ENCODE measurements at places on chromosomes 5 and 9.

- no peak for DNase-seq
Measured at GRCh38 chr5:146796911-146797310, 81.6 kb downstream of the PPP2R2B start.

- no peak for DNase-seq
Measured at GRCh38 chr5:59342181-59342580, 551.3 kb downstream of the PDE4D start.

GRCh38 chr5:40603378-40603777 lies 76.3 kb upstream of the PTGER4 start:
- DNase-seq, result no peak

GRCh38 chr5:159971038-159971437 lies 37.9 kb upstream of the TTC1 start:
- no peak for DNase-seq

GRCh38 chr9:131610231-131610761 lies 65.0 kb downstream of the PRRT1B start:
- DNase-seq, result no peak

- DNase-seq, result peak; percentile 78
Measured at GRCh38 chr5:38453506-38453905, 102.9 kb downstream of the LIFR start.

GRCh38 chr9:87878989-87879511 lies 3.6 kb upstream of the SPATA31E1 start:
- no peak for DNase-seq

DNA sequence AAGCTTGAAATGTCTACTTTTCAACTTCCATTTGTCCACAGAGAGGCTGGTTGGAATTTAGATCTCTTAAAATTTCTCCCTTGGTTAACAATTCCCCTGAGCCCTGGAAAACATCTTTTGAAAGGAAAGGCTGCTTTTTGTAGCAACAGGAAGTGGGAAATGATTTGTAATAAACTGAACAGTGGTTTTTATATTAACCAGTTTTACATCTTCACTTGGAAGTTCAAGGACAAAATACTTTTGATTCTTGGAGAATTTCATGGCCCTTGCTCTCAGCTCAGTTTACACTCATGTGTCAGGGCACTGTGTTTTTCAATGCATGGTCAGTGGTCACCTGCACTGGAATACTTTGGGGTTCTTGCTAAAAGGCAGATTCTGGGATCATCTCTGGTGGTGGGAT lies 9.9 kb downstream of the MLANA start:
- no peak for DNase-seq

GRCh38 chr5:131423056-131423455 lies 159.2 kb downstream of the CDC42SE2 start:
- no peak for DNase-seq

- DNase-seq, result no peak
Measured at GRCh38 chr5:96318569-96319110, 114.4 kb downstream of the PCSK1 start.

- DNase-seq, result no peak
Measured at GRCh38 chr5:12204761-12205160, 300.5 kb upstream of the CTNND2 start.

DNA sequence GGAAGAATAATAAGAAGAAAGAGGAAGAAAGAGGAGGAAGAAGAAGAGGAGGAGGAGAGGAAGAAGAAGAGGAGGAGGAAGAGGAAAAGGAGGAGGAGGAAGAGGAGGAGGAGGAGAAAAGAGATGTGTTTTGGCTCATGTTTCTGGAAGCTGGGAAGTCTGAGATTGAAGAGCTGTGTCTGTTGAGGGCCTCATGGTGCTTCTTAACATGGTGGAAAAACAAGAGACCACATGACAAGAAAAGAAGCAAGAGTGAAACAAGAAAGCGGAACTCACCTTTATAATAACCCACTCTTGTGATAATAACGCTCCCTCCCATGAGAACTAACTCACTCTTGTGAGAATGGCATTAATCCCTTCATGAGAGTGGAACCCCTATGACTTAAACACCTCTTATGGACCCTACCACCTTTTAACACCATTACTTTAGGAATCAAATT lies 36.1 kb upstream of the RANBP6 start:
- no peak for DNase-seq

- no peak for DNase-seq
Measured at GRCh38 chr5:78569441-78569840, 79.1 kb downstream of the LHFPL2 start.

- DNase-seq, result no peak
Measured at GRCh38 chr5:64269164-64269563, 103.5 kb downstream of the RNF180 start.

- no peak for DNase-seq
Measured at GRCh38 chr5:172918421-172919371, 40.5 kb upstream of the RPL26L1 start.

DNA sequence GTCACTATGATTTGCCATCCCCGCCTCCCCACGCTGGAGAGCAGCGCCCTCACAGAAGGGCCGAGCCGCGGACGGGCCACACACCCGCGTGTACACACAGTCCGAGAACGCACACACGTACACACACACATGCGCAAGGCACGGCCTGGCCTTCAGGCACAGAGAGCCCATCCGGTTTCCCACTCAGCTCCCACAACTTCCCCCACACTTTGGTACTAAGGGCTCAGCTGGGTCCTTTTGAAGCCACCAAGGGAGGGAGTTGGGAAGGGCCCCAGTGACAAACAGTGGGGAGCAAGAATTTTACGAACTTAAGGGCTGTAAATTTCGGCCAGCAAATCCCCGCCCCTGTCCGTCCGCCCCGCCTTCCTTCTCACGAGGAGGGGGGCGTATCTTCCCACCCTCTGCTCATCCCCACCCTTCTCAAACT lies 133.3 kb upstream of the HAND1 start:
- no peak for DNase-seq

DNA sequence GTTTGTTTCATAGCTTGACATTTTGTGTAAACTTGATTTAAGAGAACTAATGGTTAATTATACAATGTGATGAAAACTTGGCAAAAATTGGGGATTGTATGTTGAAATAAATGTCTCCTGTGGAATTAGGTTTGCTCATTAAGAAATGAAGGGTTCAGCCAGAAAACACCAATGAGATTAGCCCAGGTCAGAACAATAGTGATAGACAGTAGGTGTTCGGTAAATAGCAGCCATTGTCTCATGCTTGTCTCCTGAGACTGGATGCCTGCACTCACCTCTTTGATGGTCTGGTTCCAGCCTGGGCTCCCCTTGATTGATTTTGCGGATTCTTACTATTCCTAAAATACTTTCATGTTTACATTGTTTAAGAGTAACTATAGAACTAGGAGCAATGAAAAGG lies 135.5 kb downstream of the FBN2 start:
- no peak for DNase-seq

- no peak for DNase-seq
Measured at GRCh38 chr5:43256261-43256966, 56.8 kb downstream of the HMGCS1 start.

DNA sequence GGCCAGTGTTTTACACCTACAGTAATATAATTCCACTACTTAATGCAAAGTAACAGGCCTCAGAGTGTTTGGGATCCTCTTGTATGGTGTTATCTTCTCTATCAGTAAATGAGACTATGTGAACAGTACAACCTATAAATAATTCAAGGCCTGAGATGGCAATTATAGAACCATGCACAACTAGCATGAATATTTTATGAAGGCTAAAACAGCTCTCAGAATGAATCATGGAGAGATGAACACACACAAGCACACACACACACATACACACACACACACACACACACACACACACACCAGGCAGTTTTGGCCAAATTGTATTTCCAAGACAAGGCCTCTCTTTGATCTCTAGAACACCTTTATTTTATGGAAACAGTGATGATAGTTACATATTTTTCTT lies 224.9 kb downstream of the EBF1 start:
- no peak for DNase-seq

DNA sequence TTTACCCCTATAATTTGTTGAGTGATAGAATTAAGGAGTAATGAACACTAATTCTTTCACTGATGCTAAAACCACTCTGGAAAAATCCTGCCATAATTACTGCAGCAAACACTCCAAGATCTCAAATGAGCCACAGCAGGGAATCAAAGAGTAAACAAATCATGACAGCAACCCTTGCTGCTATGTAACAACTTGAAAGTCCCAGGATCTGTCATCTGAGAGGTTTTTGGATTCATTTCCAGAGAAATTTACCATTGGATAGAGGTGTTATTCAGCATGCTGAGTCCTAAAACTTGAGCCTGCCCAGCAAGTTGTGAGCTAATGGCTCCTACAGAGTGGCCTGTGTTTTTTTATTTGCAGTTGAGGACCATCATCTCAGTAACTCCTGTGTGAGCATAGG lies 59.2 kb downstream of the PRLR start:
- DNase-seq, result no peak

DNA sequence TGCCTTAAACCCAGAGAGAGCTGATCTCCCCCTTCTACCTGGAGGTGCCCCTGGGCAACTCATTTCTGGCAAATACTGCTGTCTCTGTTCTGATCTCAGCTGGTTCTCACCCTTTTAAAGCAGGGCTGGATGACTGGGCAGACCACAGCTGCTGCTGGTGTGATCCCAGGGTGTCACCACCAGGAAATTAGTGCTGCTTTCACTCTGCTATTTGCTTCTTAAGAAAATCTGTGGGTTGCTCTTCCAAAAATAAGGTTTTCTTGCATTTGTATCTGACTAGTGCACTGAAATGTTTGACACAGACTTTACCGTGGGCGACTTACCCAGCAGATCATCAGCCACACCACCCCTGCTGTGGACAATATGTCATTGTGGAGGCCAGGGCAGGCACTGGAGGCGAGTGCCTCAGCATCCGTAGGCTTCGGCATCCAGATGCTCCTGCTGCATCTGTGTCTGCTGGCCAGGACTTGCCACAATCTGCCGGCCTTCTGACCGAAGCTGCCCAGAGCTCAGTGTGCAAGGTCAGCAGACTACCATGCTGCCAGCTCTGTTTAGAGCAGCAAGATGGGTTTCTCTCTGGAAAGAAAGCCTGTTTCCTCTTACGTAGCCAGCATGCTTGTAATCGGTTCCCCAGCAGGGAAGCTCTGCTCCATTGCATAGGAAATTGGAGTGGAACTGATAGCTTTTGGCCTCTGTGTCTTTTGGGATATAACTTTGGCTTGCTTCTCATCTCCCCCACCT lies 13.6 kb downstream of the ARHGAP26 start:
- DNase-seq, result peak; percentile 41

DNA sequence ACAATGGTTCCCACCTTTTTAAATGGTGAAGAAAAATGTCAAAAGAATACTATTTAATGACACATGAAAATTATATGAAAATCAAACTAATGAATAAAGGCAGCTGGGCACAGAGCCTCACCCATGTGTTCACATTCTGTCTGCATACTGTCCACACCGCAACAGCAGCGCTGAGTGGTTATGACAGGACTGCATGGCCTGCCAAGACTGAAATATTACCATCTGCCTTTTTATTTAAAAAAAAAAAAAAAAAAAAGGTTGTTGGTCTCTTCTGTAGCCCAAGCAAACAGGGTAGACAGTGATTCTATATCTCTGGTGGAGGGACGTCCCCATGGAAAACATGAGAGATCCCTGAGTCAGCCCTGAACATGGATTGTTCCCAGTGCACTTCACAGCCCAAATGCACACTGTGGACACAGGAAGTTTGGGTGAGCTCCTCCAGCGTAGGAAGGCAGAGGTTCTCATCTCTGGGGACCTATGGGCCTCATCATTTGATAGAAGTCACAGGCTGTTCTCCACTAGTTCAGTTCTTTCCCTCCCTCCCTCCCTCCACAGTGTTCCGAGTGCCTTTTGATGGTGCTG lies 44.9 kb upstream of the SHC3 start:
- DNase-seq, result no peak

- DNase-seq, result no peak
Measured at GRCh38 chr5:94632024-94632423, 13.6 kb downstream of the SLF1 start.

GRCh38 chr5:158435161-158435616 lies 576.2 kb upstream of the CLINT1 start:
- peak; percentile 58 for DNase-seq

GRCh38 chr5:66327008-66327407 lies 182.9 kb downstream of the SREK1 start:
- DNase-seq, result no peak

GRCh38 chr5:111252799-111253545 lies 28.8 kb downstream of the CAMK4 start:
- DNase-seq, result no peak

DNA sequence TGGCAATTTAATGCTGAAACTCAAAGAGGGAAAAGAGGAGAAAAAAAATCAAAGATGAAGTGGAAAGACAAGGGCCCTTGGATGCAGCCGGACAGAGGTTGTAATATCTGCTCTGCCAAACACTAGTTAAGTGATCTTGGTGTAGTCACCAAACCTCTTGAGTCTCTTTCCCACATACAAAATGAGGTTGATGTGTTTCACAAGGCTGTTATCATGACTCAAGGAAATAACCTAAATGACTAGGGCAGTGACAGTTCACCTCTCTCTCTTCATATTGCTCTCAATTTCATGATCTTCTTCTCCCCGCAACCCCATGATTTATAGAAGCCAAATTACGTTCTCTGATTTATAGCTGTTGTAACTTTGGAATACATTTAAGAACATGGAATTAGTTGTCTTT lies 44.9 kb downstream of the PIK3R1 start:
- no peak for DNase-seq

GRCh38 chr5:165360366-165360765 lies 1854.9 kb downstream of the MAT2B start:
- no peak for DNase-seq

DNA sequence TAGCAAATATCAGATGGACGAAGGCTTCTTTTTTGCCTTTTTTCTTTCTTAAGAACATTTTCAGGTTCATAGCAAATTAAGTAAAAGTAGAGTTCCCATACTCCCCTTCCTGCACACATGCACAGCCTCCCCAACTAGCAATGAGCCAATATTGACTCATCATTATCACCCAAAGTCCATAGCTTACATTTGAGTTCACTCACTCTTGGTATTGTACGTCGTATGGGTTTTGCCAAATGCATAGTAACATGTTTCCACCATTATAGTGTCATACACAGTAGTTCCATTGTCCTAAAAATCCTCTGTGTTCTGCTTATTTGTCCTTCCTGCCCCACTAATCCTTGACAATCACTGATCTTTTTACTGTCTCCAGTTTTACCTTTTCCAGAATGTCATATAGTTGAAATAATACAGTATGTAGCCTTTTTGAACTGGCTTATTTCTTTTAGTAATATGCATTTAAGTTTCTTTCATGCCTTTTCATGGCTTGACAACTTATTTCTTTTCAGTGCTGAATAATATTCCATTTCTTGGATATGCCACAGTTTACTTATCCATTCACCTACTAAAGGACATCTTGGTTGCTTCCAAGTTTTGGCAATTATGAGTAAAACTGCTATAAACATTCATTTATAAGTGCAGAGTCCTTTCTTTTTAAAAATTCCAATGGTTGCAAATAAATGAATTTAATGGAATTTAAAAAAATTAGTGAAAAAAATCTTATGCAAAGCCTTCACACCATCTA lies 242.1 kb downstream of the ISL1 start:
- no peak for DNase-seq

GRCh38 chr5:74056789-74057164 lies 430.8 kb downstream of the ARHGEF28 start:
- DNase-seq, result no peak

- DNase-seq, result no peak
Measured at GRCh38 chr9:133307301-133307700, 28.7 kb downstream of the SURF6 start.

Data from activated naive CD4-positive, alpha-beta T cell treated with anti-CD3 and anti-CD28 coated beads, Interleukin-2, amount 10 ng/mL, durations not matched to agents 7 days and 5 days (primary cell).